ENCODE measurements at places on chromosomes 5 and 9.
A peak's percentile ranks its signal among the peaks of the same experiment; 100 is the strongest.

DNA sequence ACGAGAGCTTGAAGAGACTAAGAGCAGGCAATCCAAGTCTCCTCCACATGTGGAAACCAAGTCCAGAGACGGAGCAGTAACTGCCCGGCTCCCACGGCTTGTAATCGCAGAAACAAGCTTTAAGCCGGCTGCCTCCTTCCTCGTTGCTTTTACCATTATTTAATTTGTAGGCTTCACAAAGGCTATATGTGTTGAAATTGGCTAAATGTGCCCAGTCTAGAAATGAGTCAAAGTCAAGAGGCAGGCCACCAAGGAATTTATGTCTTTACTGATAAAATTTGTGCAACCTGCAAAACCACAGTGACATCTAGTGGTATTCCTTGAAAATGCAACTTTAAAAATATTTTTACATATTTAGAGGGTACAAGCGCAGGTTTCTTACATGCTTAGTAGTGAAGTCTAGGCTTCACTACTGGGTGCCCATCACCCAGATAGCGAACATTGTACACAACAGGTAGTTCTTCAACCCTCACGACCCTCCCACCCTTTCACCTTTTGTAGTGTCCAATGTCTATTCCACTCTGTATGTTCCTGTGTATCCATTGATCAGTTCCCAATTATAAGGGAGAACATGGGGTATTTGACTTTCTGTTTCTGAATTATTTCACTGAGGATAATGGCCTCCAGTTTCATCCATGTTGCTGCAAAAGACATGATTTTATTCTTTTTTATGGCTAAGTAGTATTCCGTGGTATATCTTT is 33.5 kb upstream of the EBF1 start:
- peak; percentile 50 for DNase-seq

DNA sequence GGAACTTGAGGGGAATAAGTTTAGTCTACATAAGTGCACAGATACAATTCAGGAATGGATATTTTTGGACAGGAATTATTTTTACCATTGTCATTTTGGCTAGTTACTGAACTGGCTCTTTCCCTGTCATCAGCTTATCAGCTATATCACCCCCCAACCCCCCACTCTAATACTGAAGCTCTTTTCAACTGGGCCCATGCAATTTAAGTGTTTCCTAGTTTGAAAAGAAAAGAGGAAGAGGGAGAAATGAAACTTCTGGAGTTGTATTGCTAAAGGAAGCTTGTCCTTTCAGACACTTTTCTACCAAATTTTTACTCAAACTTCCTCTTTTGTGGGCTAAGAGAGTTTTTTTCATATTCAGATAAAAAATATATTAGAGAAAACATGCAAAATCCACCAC is 18.5 kb upstream of the TIMD4 start:
- no peak for DNase-seq

DNA sequence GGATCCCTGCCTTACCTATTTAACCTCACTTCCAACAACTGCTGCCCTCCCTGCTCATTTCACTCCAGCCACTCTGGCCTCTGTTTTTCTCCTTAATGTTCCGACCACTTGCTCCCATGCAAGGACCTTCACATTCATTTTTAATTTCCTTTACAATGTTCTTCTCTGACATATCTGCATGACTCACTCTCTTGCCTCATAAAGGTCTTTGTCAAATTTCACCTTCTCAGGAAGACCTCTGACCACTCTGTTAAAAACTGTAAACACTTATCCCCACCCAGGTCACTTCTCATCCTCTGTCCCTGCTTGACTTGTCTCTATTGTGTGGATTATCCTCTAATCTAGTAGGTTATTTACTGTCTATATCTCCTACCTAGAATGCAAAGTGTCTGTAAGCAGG is 751.2 kb downstream of the BRINP1 start:
- DNase-seq: no peak

DNA sequence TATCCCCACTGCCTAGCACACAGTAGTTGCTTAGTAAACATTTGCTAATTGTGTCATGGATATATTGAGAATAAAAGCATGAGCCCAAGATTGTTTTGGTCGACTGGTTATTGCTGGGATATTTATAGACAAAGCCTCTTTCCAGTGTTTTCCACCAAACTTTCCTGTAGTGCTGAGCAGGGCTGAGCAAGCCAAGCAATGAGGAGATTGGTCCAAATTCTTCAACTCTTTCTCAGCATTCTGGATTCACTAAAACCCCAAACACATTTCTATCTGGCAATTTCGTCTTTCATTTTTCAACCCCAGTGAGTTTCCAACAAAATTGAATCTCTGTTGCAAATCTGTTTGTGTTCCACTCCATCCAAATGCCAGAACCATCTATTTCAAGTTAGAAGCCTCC is 31.9 kb upstream of the TARS1 start:
- no peak for DNase-seq

GRCh38 chr5:96997265-96997859 is 61.5 kb downstream of the LNPEP start:
- peak; percentile 44 for DNase-seq

DNA sequence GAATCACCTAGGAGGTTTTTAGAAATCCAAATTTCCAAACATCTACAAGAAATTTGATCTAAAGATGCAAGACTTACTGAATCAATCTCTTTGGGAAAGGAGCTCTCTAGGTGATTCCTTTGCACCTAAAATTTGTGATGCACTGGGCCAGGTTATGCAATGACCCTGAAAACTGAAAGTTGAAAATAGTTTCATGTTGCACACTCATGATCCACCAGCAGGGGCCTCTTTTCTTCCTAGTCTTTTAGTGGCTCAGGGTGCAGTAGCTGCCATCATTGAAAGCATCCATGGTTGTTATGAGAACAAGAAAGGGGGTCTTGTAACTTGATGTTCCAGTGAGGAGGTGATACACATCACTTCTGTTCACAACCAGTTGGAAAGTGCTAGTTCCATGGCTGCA is 486.8 kb downstream of the PSAT1 start:
- no peak for DNase-seq

GRCh38 chr9:7841831-7842230 is 42.3 kb upstream of the DMAC1 start:
- no peak for DNase-seq

DNA sequence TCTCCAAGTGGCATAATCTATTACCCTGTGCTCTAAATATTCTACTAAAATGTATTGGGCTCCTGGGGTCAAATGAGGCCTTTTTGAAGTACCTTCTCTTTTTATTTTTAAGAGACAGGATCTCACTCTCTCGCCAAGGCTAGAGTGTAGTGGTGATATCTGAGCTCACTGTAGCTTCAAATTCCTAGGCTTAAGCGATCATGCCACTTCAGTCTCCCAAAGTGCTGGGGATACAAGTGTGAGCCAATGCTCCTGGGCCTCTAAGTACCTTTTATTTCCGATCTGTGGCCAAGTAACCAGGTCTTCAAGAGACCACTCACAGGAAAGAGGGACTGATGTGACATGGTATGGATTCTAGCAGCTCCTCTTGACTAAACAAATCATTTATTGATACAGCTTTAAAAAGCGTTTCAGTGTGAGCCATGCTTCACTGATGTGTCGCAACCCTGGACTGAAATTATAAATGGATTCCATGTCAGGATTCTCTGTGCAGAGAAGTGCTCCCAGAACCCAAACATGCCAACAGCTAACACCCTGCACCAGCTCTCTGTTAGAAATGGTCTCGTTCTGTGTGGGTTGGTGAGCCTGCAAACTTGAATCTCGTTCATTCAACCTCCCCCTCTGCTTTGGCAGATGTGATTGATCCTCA is 477.8 kb downstream of the HINT1 start:
- no peak for DNase-seq

DNA sequence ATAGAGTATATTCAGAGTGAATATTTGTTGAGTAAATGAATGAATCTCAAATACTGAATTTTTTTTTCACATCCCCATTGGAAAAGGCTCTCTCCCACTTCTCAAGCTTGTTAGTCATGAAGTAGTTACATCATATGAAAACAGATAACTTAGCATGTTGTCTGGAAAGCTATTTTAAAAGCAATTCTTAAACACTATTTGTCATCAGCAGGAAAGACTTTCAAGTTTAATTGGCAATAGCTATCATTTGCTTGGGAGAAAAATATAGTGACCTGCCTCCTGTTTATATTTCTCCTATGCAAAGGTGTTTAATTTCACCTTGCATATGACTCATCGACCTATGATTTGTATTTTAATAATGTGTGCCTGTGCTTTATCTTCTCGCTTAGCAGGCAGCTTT is 499.8 kb upstream of the GRIA1 start:
- DNase-seq: no peak

DNA sequence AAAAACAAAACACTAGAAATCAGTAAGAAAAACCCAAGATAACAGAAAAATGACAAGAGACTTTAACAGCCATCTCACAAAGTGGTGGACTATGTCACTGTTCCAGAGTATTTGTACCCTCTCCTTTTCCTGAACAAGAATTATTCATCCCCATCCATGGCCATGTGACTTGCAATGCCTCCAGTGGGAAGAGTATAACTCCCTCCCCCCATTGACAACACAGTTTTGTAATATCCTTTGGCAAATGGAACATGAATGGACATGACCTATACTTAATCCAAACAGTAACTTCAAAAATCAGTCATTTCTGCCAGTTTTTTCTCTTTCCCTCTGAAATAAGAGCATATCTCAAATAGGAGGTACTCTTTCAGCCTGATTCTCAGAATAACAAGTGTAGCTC is 33.9 kb downstream of the PTBP3 start:
- peak; percentile 15 for DNase-seq

DNA sequence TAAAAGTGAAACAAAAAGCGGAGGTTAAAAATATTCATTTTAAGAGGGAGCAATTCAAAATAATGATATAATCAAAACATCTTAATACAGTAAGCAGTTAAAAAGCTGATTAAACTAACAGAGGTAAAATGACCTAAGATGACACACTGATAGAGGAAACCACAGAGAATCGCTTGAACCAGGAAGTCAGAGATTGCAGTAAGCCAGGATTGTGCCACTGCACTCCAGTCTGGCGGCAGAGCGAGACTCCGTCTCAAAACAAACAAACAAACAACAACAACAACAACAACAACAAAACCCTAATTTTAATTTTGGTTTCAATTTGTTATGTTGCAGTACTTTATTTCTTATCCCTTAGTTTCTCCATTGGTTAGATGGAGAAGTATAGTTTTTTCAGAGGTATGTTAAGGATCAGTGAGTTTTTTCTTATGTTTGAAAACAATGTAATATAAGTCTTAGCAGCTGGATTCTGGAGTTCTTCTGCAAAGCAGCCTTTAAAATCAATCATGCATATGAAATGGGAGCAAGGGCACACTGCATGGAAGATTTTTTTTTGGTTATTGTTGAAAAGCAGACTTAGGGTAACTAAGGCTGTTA is 58.5 kb downstream of the MLANA start:
- peak; percentile 49 for DNase-seq

DNA sequence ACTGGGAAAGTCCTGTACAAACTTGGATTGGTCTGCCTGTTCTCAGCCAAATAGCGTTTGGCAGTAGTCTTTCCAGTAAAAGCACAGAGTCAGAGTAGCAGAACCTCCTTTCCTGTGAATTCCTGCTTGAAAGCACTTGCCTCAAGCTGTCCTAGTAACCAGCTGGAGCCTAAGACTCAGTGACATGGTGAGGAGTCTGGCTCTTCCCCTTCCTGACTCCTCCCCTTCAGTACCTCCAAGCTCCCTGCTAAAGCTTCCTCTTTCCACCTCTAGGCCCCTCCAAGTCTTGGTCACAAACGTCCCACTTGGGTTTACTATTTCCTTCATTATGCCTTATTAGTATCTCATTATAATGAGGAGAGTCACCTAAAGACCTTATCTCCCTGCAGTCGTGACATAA is 21.4 kb upstream of the FAM81B start:
- no peak for DNase-seq

DNA sequence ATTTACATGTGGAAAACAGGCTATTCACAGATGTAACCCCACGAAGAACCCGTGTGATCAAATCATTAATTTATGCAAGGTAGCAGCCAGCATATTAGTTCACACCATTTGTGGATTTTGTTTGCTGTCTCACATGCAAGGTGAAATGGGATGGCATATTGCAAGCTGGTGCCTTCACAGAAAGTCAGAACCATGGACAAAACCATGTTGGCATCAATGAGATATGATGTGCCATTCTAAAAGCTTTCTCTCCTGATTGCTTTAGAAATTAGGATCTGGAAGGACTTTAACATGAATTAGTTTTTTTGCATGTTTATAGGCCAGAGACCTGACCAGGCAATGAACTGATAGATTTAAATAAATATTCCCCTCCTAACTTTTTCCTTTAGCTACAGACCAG is 129.3 kb downstream of the SEMA6A start:
- DNase-seq: no peak

GRCh38 chr5:115369430-115370144 is 73.1 kb upstream of the CCDC112 start:
- DNase-seq: no peak

- peak; percentile 28 for DNase-seq
These were observed 423 bp downstream of the IPPK start for GRCh38 chr9:92669527-92669889.

GRCh38 chr5:153629027-153629895 is 138.8 kb downstream of the GRIA1 start:
- peak; percentile 85 for DNase-seq

- DNase-seq: no peak
These were observed 18.4 kb downstream of the FAM219A start for GRCh38 chr9:34440017-34440416.

- no peak for DNase-seq
These were observed 64.2 kb upstream of the GNE start for GRCh38 chr9:36322462-36322861.

DNA sequence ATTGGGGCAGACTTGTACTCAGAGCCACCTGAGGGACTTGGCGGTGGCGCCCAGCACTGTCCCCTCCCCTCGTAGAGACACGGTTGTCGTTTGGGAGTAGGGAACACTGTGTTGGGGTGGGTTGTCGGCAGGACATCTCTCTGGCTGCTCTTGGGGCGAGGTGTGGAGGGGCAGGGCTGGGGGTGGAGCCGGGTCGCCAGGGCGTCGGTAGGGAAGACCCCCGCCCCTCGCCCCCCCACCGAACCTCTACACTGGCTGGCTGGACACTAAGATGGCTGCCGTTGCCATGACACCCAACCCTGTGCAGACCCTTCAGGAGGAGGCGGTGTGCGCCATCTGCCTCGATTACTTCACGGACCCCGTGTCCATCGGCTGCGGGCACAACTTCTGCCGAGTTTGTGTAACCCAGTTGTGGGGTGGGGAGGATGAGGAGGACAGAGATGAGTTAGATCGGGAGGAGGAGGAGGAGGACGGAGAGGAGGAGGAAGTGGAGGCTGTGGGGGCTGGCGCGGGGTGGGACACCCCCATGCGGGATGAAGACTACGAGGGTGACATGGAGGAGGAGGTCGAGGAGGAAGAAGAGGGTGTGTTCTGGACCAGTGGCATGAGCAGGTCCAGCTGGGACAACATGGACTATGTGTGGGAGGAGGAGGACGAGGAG is 778 bp downstream of the TRIM41 start:
- DNase-seq: no peak

- DNase-seq: no peak
These were observed 48.2 kb upstream of the SARDH start for GRCh38 chr9:133786371-133786753.

DNA sequence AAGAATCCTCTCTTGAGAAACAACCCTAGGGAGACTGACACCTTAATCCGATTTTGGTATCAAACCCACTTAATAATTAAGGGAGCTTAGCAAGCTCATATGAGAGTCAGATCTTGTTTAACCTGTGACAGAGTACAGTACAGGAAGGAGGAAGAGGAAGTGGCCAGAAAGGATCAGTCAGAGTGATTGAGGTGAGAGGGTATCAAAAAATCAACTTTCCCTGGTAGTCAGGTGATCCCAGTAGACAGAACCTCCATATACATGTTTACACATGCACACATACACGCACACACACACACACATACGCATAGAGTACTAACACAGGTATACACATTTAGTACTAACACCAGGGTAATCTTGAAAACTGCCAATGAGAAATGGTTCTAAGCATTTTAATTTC is 56.8 kb downstream of the GLIS3 start:
- DNase-seq: no peak

All from RPMI7951 (cell line).